ENCODE measurements at places on chromosomes 2 and 18. TPM values are rescaled to one million over a fixed set of nuclear protein-coding genes. Genes with fewer than 3 reads are reported as not detected.
A peak's percentile ranks its signal among the peaks of the same experiment; 100 is the strongest.

DNA sequence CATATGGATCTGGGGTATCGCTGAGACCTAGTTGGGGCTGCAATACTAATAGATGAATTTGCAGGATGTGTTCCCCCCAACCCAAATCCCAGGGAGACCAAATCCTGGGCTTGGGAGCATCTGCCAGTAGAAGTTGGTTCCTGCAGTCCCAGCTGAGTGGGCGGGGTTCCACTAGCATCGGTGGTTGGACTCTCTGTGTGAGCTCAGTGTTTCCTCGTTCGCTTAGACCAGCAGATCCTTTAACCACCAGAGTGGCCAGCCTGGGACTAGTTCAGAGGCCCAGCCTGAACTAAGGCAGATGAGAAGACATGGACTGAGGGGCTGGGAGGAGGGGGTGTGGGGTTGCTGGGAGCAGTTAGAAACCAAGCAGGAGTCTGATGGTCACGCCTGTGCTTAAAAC lies 40.7 kb downstream of the PCARE start:
- H3K27ac ChIP-seq, result no peak overlapping the region
- H3K4me1 ChIP-seq, result no peaks in the 10 kb centered on the region
- DNase-seq, result no peak
- H3K4me3 ChIP-seq, result no peak overlapping the region
- H3K36me3 ChIP-seq, result no peaks in the 10 kb centered on the region
- H3K27me3 ChIP-seq, result no peaks in the 10 kb centered on the region

- H3K4me1 ChIP-seq, result no peaks in the 10 kb centered on the region
- no peak overlapping the region for H3K4me3 ChIP-seq
- H3K27ac ChIP-seq, result no peak overlapping the region
- H3K27me3 ChIP-seq, result no peaks in the 10 kb centered on the region
- DNase-seq, result peak; percentile 23
Measured at GRCh38 chr18:10878703-10879102, 270.7 kb downstream of the PIEZO2 start.

GRCh38 chr2:126748188-126748760 lies 92.3 kb downstream of the GYPC start:
- H3K4me1 ChIP-seq, result no peaks in the 10 kb centered on the region
- no peak overlapping the region for H3K4me3 ChIP-seq
- no peaks in the 10 kb centered on the region for H3K36me3 ChIP-seq
- H3K27ac ChIP-seq, result no peak overlapping the region
- H3K27me3 ChIP-seq, result no peaks in the 10 kb centered on the region

GRCh38 chr18:56307354-56308170 lies 330.8 kb downstream of the TXNL1 start:
- H3K27ac ChIP-seq, result no peak overlapping the region
- DNase-seq, result no peak
- no peaks in the 10 kb centered on the region for H3K4me1 ChIP-seq
- H3K4me3 ChIP-seq, result no peak overlapping the region
- H3K27me3 ChIP-seq, result no peaks in the 10 kb centered on the region
- H3K36me3 ChIP-seq, result no peaks in the 10 kb centered on the region

DNA sequence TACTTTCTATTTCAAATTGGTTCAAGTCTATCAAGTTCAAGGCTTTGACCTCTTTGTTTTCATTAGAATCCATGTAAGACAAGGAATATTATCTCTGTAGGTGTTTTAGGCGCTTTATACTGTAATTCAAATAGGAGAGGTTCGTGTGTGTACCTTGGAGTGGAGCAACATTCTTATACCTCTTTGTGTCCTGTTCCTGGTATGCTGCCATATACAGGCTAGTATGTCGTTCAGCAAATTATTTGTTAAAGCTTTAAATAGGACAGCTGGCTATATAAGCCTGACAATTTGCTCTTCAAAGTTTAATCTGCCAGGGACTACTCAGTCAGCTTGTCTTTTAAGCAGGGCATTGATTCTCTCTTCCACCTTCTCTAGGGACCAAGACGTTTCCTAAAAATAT lies 31.1 kb upstream of the SPAG16 start:
- peaks cover 8% of the 10 kb centered on the region for H3K4me1 ChIP-seq
- H3K27me3 ChIP-seq, result no peaks in the 10 kb centered on the region
- no peak for DNase-seq
- H3K4me3 ChIP-seq, result no peak overlapping the region
- no peaks in the 10 kb centered on the region for H3K36me3 ChIP-seq

DNA sequence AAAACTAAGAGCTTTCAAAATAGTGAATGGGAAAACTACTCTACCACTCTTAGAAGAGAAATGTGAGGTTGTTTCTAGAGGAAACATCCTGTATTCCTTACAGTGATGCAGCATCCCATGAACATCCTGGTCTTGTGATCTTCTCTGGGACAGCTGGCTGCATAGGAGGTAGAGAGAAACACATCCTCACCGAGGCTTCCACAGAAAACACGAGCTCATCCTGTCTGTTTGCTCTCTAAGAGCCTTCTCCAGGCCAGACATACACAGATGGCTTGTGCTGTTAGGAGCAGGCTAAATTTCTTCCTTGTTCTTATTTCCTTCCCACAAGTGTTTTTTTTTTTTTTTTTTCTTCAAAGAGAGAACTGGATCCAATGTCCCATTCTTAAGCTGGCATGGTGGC lies 14.7 kb upstream of the FZD7 start:
- H3K4me3 ChIP-seq, result no peak overlapping the region
- no peaks in the 10 kb centered on the region for H3K27me3 ChIP-seq
- no peaks in the 10 kb centered on the region for H3K4me1 ChIP-seq
- H3K36me3 ChIP-seq, result no peaks in the 10 kb centered on the region

DNA sequence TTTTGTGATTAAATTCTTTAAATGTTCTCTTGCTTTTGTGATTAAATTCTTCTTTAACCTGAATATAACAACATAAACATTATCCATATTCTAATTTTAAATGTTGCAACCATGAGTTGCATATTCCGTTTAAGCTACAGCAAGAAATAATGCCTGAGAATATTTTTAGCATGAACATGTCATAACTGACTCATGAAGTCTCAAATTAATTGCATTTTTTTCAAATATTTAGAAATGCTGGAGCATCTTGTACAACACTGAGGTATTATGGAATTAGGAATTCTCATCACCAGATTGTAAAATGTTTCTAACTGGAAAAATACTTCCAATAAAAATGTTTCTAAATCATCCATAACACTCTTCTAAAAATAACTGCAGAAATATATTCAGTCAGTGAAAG lies 14.7 kb downstream of the ROCK2 start:
- no peak overlapping the region for H3K4me3 ChIP-seq
- H3K36me3 ChIP-seq, result no peaks in the 10 kb centered on the region
- H3K27ac ChIP-seq, result no peak overlapping the region
- no peak for DNase-seq

DNA sequence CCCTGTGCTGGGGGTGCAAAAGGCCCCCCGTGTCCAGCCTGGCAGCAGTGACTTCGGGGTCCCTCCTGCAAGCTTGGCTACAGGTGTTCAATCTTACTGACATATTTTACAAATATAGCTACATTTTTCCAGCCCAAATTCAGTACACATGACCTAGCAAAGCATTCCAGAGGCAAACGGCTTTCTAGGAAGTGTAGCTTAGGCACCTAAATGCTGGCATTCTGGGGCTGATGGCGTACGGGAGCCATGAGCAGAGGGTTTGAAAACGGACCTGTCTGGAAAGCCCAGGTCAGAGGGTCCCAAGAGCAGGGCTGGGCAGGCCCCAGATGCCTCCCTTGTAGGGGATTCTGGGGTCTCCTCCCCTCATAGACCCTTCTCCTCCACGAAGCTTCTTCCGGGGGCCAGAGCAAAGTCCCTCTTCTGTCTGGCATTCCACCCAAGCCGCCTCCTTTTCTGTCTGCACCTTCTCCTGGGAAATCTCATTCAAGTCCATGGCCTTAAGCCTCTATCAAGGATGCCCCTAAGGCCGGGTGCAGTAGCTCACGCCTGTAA lies 63.3 kb upstream of the ASAP2 start:
- peak overlapping the region; percentile 20 for H3K4me3 ChIP-seq
- no peaks in the 10 kb centered on the region for H3K27me3 ChIP-seq
- peaks cover 25% of the 10 kb centered on the region for H3K4me1 ChIP-seq
- DNase-seq, result no peak
- H3K36me3 ChIP-seq, result no peaks in the 10 kb centered on the region

GRCh38 chr2:240277073-240277806 lies 136.8 kb upstream of the OTOS start:
- H3K36me3 ChIP-seq, result no peaks in the 10 kb centered on the region
- H3K4me1 ChIP-seq, result peaks cover 5% of the 10 kb centered on the region
- peak; percentile 8 for DNase-seq
- H3K4me3 ChIP-seq, result no peak overlapping the region
- H3K27me3 ChIP-seq, result peaks cover 25% of the 10 kb centered on the region

GRCh38 chr2:129806990-129807389 lies 172.5 kb upstream of the RAB6C start:
- no peaks in the 10 kb centered on the region for H3K36me3 ChIP-seq
- H3K27me3 ChIP-seq, result no peaks in the 10 kb centered on the region
- H3K4me1 ChIP-seq, result no peaks in the 10 kb centered on the region
- no peak overlapping the region for H3K27ac ChIP-seq

DNA sequence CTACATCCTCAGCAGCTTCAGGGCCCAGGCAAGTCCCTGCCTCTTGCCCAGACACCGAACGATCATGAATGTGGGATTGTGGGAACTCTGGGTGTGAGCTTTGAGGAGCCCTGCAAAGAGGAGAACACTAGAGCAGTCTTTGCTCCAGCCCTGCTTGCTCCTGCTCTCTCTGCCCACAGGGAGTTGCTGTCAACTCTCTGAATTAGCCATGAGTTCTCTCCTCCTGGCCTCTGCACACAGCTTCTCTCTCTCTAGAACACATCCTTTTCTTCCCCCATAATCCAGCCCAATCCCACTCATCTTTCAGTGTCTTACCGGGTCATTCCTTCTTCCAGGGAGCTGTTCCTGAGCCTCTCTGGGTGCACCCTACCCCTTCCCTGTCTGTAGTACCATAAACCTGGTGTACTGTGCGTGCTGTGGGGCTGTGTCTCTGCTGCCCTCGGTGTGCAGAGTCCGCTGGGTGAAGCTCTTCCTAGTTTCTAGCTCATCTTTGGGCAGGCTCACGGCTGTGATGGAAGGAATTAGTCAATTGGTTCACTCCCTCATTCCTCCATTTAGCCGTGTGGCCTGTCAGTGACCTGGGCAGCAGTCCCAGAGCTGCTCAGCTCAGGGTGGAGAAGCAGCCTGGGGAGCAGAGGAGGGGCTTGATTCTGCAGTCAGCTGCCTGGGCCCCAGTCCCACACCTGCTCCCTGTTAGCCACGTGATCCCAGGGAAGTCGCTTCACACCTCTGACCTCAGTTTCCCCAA lies 132.9 kb upstream of the HDAC4 start:
- DNase-seq, result peak; percentile 87
- H3K36me3 ChIP-seq, result no peaks in the 10 kb centered on the region
- H3K4me3 ChIP-seq, result no peak overlapping the region
- peaks cover 10% of the 10 kb centered on the region for H3K27me3 ChIP-seq
- H3K27ac ChIP-seq, result no peak overlapping the region

GRCh38 chr2:84969511-84970209 lies 1.3 kb upstream of the KCMF1 start:
- peak overlapping the region; percentile 99 for H3K27ac ChIP-seq
- no peak for DNase-seq
- H3K36me3 ChIP-seq, result peaks cover 6% of the 10 kb centered on the region
- peak overlapping the region; percentile 83 for H3K4me3 ChIP-seq
- no peaks in the 10 kb centered on the region for H3K27me3 ChIP-seq

DNA sequence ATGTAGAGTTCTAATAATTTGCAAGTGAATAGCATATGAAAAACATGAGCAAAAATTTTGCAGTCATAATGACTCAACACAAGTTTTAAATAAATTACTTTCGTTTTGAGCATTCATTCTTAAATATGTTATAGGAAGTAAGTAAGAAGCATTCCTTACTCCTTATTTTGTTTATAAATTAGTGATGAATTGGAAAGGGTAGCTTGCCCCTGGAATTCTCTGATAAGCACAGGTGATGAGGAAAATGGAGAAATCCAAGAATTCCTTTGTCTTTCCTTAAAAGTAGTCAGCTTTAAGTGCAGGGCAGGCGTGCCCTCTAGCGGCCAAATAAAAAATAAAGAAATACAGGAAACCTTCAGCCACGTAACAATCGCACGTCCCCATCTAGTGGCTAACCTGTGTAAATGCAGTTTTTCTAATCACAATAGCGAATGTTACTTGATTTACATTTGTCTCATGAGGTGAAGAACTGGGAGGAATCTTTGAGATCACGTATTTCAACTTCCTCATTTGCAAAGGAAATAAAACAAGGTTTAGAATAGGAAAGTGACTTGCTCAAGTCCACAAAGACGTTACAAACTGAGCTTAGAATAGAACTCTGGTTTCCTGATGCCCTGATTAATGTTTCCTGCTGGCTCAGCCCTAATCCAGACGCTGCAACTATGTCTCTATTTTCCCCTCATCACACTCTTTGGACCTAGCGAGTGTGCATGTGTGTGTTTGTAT lies 47.2 kb upstream of the ZNG1B start:
- peak; percentile 46 for DNase-seq
- H3K27ac ChIP-seq, result no peak overlapping the region
- no peaks in the 10 kb centered on the region for H3K36me3 ChIP-seq
- H3K27me3 ChIP-seq, result no peaks in the 10 kb centered on the region
- H3K4me3 ChIP-seq, result peak overlapping the region; percentile 27

DNA sequence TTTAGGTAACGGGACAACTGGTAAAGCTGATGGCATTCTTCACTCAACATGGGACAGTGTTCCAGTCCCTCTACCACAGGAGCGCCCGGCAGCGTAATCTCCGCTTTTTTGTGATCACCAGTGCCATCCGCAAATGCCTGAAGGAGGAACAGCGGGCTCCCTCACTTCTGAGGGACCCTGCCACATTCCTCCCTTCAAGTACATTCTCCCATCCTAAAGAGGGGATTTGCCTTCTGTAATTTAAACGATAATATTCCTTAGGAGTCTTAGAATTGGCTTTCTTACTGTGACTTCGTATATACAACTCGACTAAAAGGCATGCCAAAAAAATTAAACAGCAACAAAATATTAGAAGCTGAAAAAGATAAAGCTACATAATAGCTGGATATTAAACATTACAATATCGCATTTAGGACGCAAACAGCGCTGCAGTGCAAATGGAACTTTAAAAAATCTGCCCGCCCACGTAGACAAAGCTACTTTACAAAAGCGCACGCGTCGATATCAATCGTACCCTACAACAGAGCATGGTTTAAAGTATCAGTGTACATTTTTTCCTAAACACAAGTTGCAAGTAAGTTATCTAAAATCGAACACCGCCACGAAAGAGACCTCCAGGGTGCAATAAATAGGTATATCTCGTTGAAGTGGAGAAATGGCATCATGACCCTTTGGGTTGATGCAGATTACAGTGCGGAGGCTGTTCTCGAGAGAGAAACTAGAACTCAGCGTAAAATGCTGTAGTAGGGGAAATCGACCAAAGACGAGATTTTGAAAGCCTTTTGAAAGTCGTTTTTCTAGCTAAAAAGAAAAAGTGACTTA lies 2.3 kb upstream of the VSNL1 start:
- no peaks in the 10 kb centered on the region for H3K36me3 ChIP-seq
- peaks cover 41% of the 10 kb centered on the region for H3K4me1 ChIP-seq
- H3K4me3 ChIP-seq, result peak overlapping the region; percentile 59
- peak overlapping the region; percentile 85 for H3K27ac ChIP-seq

- peaks cover 36% of the 10 kb centered on the region for H3K4me1 ChIP-seq
- H3K36me3 ChIP-seq, result no peaks in the 10 kb centered on the region
- no peak overlapping the region for H3K4me3 ChIP-seq
Measured at GRCh38 chr2:119387381-119388129, 20.8 kb downstream of the DBI start.

- H3K4me1 ChIP-seq, result peaks cover 12% of the 10 kb centered on the region
- H3K27me3 ChIP-seq, result no peaks in the 10 kb centered on the region
- no peak overlapping the region for H3K4me3 ChIP-seq
- peak overlapping the region; percentile 25 for H3K27ac ChIP-seq
- DNase-seq, result no peak
Measured at GRCh38 chr18:9792565-9793245, 84.6 kb downstream of the RAB31 start.

MAL gene
- 9.0 TPM for total RNA-seq

CAVIN2 gene
- 46.3 TPM for total RNA-seq

IGFBP5 gene
- total RNA-seq, result 548 TPM

ONECUT2 gene
- not detected for total RNA-seq

CCDC93 gene
- total RNA-seq, result 15.6 TPM

SLC14A1 gene
- not detected for total RNA-seq

MOCOS gene
- total RNA-seq, result 1.5 TPM

RAX gene
- total RNA-seq, result not detected

KCMF1 gene
- total RNA-seq, result 79.0 TPM

TBR1 gene
- total RNA-seq, result not detected

Data from stomach (tissue), 19 donors.